ENCODE measurements at places on chromosomes 3 and 15.

DNA sequence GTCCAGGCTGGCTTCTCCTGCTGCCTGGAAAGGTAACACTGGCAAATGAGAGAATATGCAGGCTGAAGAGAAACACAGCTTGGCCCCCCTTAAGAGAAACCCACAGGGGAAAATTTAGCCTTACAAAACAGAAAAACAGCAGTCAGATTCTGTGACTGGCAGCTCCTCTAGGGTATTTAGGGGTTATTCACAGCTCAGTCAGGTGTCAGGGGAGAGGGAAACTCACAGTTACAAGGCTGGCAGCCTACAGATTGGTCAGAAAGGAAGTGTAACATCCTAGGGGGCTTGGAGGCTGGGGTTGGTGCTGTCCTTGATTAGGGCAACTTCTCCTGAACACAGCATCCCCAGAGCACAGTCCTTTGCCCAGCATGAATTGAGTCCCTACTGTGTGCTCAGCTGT lies 81.4 kb downstream of the SEMA5B start:
- no peak for DNase-seq

DNA sequence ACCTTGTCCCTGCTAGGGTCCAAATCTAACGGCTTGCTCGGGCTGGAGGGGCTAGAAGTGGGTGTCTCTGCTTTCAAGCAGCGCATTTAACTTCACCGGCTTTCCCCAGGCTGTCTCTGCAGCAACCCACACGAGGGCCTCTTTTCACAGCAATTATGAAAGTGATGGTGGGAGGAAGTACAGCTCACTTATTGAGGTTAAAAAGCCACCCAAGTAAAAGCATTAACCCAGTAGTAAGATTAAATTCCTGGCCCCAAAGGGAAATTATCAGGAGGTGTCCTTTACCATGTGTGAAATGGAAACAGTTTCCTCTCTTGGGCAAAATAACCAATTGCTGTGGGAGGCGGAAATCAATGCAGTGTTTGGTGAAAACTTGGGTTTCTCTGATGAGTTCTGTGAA lies 41.1 kb downstream of the NGRN start:
- no peak for DNase-seq

DNA sequence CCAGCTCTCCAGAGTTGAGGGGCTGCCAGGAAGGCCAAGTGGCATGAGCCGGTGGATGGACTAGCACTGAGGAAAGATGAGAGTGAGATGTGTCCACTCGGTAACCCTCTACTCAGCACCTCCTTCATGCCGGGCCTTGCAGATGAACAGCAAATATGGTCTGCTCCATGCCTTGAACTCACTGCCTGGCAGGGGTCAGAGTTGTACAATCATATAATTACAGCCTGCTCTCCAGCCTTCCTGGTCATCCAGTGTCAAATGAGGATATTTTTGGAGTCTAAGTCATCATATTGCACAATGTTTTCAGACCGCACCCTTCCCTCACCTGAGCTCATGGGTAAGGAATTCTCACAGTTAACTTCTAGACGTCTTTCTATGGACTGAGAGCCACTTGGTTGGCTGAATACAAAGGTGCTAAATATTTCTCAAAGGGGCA lies 4.9 kb downstream of the MGLL start:
- peak; percentile 73 for DNase-seq

- DNase-seq = peak; percentile 30
Measured at GRCh38 chr15:41161736-41162135, 45.7 kb upstream of the INO80 start.

DNA sequence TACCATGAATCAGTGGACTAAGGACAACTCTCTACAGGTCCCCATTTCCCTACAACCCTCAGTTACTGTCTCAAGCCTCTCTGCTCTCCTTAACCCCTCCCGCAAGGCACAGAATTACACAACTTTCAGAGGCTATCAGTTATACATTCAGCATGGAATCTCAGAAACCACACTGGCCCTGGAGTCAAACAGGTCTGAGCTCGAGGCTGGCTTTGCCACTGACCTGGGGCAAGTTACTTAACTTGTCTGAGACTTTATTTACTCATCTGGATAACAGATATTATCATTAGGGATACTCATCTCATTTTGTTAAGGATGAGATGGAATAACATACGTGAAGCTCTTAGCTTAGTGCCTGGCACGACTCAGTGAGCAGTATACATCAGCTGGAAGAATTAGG lies 95.2 kb downstream of the WDR76 start:
- no peak for DNase-seq

- DNase-seq = no peak
Measured at GRCh38 chr3:126655887-126656286, 963 bp upstream of the TXNRD3 start.

DNA sequence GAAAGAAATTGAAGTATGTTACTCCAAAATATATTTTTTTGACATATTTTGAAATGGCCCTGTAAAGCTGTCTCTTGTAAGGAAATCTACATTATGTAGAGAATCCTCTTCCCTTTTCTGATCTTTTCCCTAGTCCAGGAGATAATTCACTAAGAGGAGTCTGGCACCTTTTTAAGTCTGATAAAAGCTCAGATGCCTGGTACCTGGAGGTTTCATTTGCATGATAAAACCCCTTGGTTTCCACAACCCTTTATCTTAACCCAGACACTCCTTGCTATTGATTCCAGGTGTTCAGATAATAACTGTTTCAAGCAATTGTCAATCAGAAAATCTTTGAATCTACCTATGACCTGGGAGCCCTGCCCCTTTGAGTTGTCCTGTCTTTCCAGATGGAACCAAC lies 26.5 kb downstream of the FGF12 start:
- DNase-seq = no peak

- peak; percentile 39 for DNase-seq
Measured at GRCh38 chr15:99983171-99983885, 250.1 kb upstream of the LYSMD4 start.

DNA sequence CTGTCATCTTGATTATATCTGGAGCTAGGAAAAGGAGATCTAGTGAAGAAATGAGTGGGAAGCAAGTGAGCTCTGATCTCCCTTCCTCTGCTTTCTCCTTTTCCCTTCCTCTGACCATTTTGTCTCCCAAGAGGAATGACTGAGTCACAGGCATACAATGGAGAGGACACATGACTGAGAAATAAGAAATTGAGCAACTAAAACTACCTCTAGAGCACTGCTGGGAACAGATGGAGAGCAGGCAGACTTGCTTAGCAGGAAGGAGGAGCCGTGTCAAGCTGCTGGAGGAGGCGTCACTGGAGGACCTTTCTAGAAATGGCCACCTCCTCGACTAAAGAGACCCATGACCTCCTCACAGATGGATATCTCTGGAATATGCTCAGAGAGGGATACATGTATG lies 66.9 kb upstream of the MYO5C start:
- peak; percentile 55 for DNase-seq

DNA sequence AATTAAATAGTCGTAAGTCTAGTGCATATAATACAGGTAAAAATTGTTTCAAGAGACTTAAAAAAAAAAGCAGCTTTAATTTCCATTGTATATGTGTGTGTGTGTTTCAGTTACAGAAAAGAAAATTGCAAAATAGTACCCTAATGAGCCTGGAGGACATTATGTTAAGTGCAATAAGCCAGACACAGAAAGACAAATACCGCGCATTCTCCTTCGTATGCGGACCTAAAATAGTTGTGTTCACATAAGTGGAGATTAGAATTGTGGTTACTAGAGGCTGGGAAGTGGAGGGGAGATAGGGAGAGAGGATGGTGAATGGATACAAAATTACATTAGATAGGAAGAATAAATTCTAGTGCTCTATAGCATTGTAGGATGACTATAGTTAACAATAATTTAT lies 3.6 kb downstream of the MESD start:
- DNase-seq = no peak

- peak; percentile 27 for DNase-seq
Measured at GRCh38 chr3:129557548-129557894, 14.5 kb downstream of the H1-8 start.

- DNase-seq = no peak
Measured at GRCh38 chr15:67707520-67708283, 117.6 kb upstream of the SKOR1 start.

- peak; percentile 20 for DNase-seq
Measured at GRCh38 chr3:157906627-157907026, 199.6 kb downstream of the SHOX2 start.

GRCh38 chr15:81792646-81793045 lies 253.2 kb downstream of the MEX3B start:
- DNase-seq = no peak

DNA sequence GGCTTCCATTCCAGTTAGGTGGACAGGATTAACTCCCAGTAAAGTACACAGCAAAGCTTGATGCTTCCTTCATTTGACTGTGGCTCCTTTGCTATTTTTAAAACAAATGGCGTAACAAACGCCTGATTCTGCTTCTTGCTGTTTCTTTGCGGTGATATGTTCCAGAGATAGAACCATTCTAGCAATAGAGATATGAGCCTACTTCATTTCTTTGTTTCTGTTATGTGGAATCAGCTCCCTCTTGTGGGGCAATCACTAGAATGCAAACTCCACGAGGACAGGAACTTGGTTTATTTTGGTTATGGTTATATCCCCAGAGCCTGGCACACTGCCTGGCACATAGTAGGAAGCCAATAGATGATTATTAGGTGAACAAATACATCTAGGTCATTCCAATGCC lies 122.6 kb upstream of the SLC6A11 start:
- no peak for DNase-seq

- DNase-seq = no peak
Measured at GRCh38 chr3:50632450-50632849, 15.5 kb downstream of the MAPKAPK3 start.

GRCh38 chr3:53787016-53787415 lies 59.2 kb downstream of the CHDH start:
- DNase-seq = no peak

- no peak for DNase-seq
Measured at GRCh38 chr3:20104167-20104661, 64.0 kb downstream of the KAT2B start.

- peak; percentile 38 for DNase-seq
Measured at GRCh38 chr3:23915537-23916108, 1.2 kb downstream of the NKIRAS1 start.

DNA sequence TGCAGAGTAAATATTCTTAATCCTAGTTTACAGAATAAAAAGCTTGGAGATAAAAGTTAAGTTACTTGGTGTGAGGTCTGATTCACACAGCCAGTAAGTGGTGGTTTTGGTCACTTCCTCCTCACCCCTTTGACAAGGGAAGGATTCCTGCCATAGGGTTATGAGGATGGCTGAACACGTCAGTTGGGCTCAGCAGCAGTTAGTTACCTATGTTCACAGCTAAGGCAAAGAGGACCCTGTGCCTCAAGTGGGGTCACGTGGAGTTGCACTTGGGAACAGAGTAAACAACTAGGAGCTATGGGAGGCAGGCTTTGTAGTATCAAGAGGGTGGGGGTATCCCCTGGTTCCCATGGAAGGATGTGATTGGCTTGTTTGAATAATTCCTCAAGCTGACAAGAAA lies 232.2 kb downstream of the UBE2E2 start:
- peak; percentile 5 for DNase-seq

DNA sequence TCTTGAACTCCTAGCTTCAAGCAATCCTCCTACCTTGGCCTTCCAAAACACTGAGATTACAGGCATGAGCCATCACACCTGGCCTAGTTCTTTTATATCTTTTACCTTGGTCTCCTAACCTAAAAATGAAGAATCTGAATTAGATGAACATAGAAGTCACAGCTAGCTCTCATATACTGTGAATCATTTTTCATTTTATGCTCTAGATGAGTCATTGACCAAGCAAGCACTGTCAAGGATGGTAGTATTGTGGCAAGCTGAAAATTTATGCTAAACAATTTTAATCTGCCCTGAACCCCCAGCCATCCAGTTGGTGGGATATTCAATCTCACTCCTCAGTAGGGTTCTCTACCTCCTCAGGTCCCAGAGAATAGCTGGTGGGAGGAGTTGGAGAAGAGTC lies 48.3 kb upstream of the DNAJC13 start:
- no peak for DNase-seq

- peak; percentile 94 for DNase-seq
Measured at GRCh38 chr15:37059086-37059485, 41.3 kb downstream of the MEIS2 start.

DNA sequence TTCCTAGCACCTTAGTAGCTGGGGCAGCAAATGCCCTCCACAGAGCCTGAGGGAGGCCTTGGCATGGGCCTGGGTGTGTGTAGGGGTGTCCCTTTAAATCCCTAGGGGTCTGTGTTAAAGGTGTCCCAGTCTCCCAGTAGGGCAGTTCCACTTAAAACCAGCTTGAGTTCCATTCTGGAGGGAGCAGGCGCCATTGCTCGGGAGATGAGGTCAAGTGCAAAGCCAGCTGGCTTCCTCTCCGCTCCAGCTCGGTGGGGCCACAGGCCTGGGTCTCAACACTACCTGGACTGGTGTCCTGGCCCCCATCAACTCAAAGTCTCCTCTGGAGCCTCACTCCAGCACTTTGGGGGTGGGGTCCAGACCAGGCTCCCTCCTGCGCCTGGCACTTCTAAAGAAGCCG lies 25.2 kb downstream of the FEM1B start:
- DNase-seq = no peak

DNA sequence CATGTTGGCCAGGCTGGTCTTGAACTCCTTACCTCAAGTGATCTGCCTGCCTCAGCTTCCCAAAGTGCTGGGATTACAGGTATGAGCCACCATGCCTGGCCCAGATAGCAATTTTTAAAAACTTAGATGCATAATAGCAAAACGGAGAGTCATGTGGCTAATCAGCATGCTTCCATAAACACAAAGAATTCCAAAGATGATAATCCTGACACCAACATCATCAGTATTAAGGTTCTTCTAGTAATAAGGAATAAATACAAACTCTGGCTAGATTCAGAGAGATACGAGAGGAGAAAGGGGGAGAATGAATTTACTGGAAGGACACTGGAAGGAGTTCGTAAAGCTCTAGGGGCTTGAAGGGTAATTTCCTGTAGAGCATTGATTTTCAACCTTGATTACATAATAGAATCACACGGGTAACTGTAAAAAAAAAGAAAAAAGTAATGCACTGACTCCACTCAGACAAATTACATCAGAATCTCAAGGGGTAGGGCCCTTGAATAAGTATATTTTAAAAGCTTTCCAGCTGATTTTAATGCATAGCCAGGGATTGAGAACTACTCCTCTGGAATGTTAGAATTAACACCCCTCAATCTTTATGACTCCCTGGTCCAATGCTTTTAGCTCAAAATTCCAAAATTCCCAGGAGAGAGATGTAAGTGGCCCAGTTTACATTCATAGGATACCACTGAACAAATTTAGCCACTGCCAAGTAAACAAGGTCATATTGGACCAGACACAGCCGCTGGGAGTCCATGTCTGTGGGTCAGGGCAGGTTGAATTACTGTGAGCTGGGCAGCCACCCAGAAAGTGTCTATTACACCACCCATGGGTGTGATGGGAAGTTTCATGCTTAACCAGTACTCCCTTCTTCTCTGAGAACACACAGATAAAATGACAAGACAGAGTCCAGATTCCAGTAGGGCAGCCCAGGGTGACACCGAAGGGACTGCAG lies 243.9 kb downstream of the TBL1XR1 start:
- DNase-seq = peak; percentile 84

GRCh38 chr3:36317915-36318314 lies 62.4 kb upstream of the STAC start:
- DNase-seq = no peak

- no peak for DNase-seq
Measured at GRCh38 chr3:39325236-39325635, 4.3 kb upstream of the CCR8 start.

Measured in fibroblast of skin of back (primary cell).